ENCODE measurements at places on chromosomes 7 and 10.

DNA sequence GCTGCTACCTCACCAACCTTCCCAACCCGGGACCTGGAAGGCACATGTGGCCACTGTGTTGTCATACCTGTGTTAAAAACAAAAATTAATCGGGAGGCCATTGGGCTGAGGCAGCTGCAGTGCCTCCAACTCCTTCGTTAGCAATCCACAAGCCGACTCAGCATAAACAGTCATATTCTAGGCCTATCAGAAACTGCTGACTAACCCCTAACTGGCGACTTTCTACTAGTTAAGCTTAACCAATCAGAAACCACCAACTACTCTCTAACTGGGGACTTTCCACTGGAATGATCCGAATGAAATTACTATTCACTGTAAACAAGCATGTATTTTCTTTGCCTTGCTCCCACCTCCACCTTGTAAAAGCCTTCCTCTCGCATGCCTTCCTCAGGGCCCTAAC is 14.1 kb upstream of the TMEM72 start:
- no peak overlapping the region for H3K4me3 ChIP-seq
- H3K27me3 ChIP-seq: no peaks in the 10 kb centered on the region
- H3K4me1 ChIP-seq: no peaks in the 10 kb centered on the region
- H3K27ac ChIP-seq: no peak overlapping the region
- no peaks in the 10 kb centered on the region for H3K36me3 ChIP-seq

GRCh38 chr10:6423004-6423403 is 157.1 kb downstream of the PRKCQ start:
- no peak overlapping the region for H3K4me3 ChIP-seq
- no peak overlapping the region for H3K27ac ChIP-seq
- H3K36me3 ChIP-seq: no peaks in the 10 kb centered on the region
- no peaks in the 10 kb centered on the region for H3K4me1 ChIP-seq
- no peak for DNase-seq

GRCh38 chr7:86226191-86226590 is 417.5 kb upstream of the GRM3 start:
- DNase-seq: no peak
- H3K4me3 ChIP-seq: no peak overlapping the region
- H3K4me1 ChIP-seq: no peaks in the 10 kb centered on the region
- no peaks in the 10 kb centered on the region for H3K36me3 ChIP-seq

- no peaks in the 10 kb centered on the region for H3K4me1 ChIP-seq
- H3K27me3 ChIP-seq: no peaks in the 10 kb centered on the region
- no peak overlapping the region for H3K4me3 ChIP-seq
- no peak overlapping the region for H3K27ac ChIP-seq
- no peaks in the 10 kb centered on the region for H3K36me3 ChIP-seq
These were observed 7.3 kb upstream of the LIPA start for GRCh38 chr10:89258881-89259280.

- no peak for DNase-seq
- H3K36me3 ChIP-seq: no peaks in the 10 kb centered on the region
- no peak overlapping the region for H3K4me3 ChIP-seq
- H3K4me1 ChIP-seq: no peaks in the 10 kb centered on the region
These were observed 253.8 kb downstream of the DPP6 start for GRCh38 chr7:154306036-154306435.

DNA sequence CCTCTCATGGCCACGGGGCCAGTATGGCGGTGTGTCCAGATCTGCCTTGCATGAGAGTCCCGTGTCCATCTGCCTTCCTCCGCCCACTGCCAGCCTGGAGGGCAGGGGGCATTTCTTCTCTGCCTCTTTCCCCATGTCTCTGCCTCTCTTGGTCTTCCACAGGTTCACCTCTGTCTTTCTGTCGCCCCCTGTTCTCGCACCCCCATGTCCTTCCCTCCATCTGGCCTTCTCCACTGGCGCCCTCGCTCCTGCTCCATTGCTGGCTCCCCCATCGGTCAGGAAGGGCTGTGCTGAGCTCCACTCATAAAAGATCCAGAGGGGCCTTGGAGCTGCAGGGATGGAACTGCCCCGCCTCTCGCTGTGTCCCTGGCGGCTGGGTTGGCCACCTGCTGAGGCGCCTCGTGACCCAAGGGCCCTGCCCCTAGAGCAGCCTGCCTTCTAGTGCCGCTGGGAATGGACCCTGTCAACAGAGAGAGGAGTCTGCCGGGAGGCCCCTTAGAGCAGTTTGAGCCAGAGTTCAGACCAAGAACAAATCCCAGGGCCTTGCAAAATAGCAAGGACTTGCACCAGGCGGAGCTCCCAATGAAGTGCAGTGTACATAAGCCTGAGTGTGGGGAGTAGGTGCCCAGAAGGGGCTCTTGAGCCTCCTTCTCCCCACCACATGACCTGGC is 42.0 kb downstream of the GOLGA7B start:
- no peaks in the 10 kb centered on the region for H3K36me3 ChIP-seq
- no peaks in the 10 kb centered on the region for H3K4me1 ChIP-seq
- no peak for DNase-seq
- no peak overlapping the region for H3K4me3 ChIP-seq
- H3K27me3 ChIP-seq: no peaks in the 10 kb centered on the region

DNA sequence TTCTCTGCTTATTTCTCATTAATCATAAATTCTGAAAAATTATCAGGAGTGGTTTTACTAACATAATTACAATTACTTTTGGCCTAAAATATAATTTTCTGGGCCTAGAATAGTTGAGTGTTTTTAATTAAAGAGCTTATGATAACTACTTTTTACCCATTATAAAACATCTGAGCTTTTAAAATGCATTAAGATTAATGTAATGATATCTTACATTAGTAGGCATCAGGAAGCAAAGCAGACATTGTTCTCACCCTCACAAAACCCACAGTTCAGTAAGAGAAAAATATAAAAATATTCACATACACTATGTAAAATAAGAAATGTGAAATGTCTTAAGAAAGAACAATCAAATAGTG is 443.7 kb upstream of the SEMA3A start:
- H3K4me3 ChIP-seq: no peak overlapping the region
- no peak for DNase-seq
- no peaks in the 10 kb centered on the region for H3K36me3 ChIP-seq
- H3K4me1 ChIP-seq: no peaks in the 10 kb centered on the region
- no peaks in the 10 kb centered on the region for H3K27me3 ChIP-seq
- H3K27ac ChIP-seq: no peak overlapping the region

- H3K4me1 ChIP-seq: no peaks in the 10 kb centered on the region
- DNase-seq: no peak
- no peaks in the 10 kb centered on the region for H3K36me3 ChIP-seq
- no peak overlapping the region for H3K27ac ChIP-seq
- H3K4me3 ChIP-seq: no peak overlapping the region
- no peaks in the 10 kb centered on the region for H3K27me3 ChIP-seq
These were observed 348.5 kb upstream of the PRKCQ start for GRCh38 chr10:6928586-6928985.

DNA sequence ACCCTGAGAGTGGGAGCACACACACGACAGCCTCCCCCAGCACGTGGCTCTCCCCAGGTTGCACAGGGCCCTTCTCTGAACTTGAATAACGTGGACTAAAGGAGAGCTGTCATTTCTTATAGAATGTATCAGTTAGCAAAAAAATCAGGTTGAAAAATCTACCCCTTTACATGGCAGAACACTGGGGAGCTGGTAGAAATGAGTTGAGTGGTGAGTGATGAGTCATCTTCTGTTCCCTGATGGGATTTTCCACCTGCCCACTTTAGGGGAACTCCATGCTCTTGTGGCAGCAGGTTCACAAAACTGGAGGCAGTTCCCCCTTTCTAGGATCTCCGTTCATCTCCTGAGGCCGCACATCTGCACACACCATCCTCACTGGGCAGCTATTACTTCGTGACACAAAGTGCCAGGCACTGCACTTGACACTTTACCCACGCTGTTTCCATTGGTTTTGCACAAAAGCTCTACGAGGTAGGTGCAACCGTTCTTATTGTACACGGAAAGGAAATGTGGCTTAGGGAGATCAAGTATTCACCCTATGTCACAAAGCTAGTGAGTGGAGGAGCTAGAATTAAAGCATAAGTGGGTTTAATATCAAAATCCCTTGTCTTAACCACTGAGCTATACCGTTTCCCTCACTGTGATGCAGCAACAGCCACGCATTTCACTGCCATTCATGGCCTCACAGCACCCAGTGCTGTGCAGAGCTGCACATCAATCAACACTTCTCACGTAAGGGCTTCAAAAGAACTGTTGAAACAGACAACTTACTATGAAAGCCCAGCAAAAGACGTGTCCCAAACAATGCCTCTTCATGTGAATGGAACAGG is 80.2 kb downstream of the RNF216 start:
- no peaks in the 10 kb centered on the region for H3K27me3 ChIP-seq
- H3K4me3 ChIP-seq: no peak overlapping the region
- H3K4me1 ChIP-seq: peaks cover 28% of the 10 kb centered on the region
- no peak for DNase-seq
- no peaks in the 10 kb centered on the region for H3K36me3 ChIP-seq

- no peaks in the 10 kb centered on the region for H3K36me3 ChIP-seq
- H3K4me3 ChIP-seq: no peak overlapping the region
- no peak for DNase-seq
- peaks cover 2% of the 10 kb centered on the region for H3K4me1 ChIP-seq
- H3K27ac ChIP-seq: no peak overlapping the region
- H3K27me3 ChIP-seq: no peaks in the 10 kb centered on the region
These were observed 33.8 kb upstream of the UBE2H start for GRCh38 chr7:129986600-129986999.
